Stimulated activated CD4-positive, alpha-beta T cell treated with anti-CD3 and anti-CD28 coated beads, Interleukin-15, amount 100 ng/mL, for 1 hour (primary cell): ENCODE measurements at places on chromosomes 13 and 19.
A peak's percentile ranks its signal among the peaks of the same experiment; 100 is the strongest.

- DNase-seq: no peak
These were observed 36.7 kb downstream of the CUL4A start for GRCh38 chr13:113245849-113246796.

GRCh38 chr13:23744315-23744714, 144.9 kb downstream of the MIPEP start:
- no peak for DNase-seq

- peak; percentile 15 for DNase-seq
These were observed 58.0 kb upstream of the CYSLTR2 start for GRCh38 chr13:48595431-48596429.

DNA sequence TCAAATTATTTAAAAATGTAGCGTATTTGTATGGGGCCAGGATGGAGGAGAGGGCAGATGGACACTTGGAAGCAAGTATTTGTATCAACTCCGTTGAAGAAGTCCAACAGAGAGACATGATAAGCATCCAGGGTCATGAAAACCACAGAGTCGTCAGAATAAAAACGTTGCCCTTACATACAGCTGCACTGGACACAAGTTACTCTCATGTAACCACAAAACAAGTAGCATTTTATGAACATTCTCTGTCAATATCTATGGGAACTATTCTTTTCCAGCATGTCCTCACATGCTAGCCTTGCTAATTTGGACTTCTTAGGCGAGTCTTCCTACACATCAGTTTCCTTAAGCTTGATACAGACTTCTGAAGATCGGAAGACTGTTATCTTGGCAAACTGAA, 35.0 kb downstream of the EFNB2 start:
- no peak for DNase-seq

DNA sequence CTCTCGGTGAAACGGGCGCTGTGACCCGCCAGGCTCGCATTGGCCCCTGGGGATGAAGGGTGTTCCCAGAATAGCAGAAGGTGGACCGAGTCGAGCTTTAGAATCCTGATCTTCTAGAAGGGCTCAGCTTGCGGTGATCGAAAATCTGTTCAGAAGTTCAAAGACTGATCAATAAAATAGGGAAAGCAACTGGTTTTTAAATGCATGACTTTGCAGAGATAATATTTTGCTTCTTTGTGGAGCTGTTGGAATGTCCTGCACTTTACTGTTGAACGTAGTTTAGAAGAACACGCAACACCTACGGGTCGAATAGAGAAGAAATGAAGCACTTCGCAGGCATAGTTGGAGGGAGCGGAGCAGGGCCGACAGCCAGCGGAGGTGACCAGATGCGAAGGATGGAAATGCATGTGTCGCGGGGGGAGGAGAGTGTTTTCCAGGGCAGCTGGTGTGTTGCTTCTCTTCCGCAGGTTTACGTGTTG, 766 bp downstream of the CEBPG start:
- no peak for DNase-seq

DNA sequence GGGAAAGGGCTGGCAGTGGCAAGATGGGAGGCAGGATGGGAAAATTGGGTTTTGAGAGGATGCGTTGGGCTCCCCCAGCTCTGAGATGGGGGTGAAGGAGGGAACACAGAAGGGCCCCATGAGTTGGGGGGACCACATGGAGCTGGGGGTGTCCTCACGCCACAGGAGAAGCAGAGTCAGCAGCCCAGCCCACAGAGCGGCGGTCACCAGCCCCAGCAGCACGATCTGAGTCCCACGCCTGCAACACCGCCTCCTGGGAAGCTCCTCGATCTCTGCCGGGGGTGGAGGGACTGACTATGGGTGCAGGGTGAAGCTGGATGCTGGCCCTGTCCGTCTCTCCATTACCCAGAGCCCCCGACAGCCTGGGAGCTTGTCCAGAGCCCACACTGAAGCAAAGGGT, 3.3 kb downstream of the FCER2 start:
- no peak for DNase-seq

DNA sequence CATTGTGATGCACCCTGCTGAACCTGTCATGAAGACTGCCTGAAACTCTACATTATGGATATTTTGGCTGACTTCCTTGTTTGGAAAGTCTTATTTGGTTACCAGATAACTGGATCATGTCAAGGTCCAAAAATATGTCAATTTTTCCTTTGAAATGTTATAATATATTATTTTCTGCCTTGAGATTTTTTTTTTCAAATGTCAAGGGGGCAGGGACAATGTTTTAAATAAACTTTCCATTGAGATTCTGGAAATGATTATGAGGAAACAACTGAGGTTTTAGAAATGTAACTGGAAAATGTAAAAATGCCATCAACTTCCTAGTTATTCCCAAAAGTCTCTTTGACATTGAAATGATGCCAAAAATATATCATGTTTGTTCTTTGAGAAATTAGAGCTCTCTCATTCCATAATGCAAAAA, 117.0 kb downstream of the RFC3 start:
- no peak for DNase-seq
